ENCODE measurements at places on chromosomes 16 and 17.

- DNase-seq, result no peak
Observed at GRCh38 chr17:81295676-81296381, 722 bp upstream of the SLC38A10 start.

GRCh38 chr17:35726953-35727460 is 4.4 kb upstream of the RASL10B start:
- no peak for DNase-seq

- no peak for DNase-seq
Observed at GRCh38 chr17:19370493-19370960, 7.8 kb upstream of the MAPK7 start.

- no peak for DNase-seq
Observed at GRCh38 chr17:45222289-45222995, 757 bp downstream of the FMNL1 start.

- DNase-seq, result no peak
Observed at GRCh38 chr16:51306116-51306515, 155.0 kb upstream of the SALL1 start.

- DNase-seq, result no peak
Observed at GRCh38 chr17:67476787-67477335, 99.8 kb downstream of the PITPNC1 start.

GRCh38 chr16:30418350-30419181 is 11.2 kb downstream of the ZNF771 start:
- no peak for DNase-seq

- no peak for DNase-seq
Observed at GRCh38 chr17:66301864-66302741, at the start of gene PRKCA. Gene PRKCA (plus strand): TSS chr17:66302613.

Data from NCI-H2029 treated with DMSO at 0.1 percent for 48 hours (cell line).